ENCODE measurements at places on chromosomes 4 and X.

DNA sequence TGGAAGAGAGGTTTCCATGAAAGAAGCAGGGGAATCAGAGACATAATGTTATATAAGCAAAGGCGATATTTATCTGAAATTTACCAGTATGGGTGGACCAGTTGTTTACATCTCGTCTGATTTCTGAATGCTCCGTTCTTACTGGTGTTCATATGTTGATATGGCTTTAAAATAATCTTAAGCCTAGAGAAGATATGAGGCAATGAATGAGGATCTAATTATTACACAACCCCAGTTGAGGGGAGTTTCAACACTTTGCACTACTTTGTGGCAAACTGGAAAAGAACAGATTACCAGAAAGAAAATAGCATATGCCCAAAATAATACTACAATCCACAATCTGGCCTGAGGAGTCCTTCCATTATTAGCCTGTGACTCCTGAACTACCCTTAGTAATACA, 263.3 kb upstream of the MAGEB2 start:
- no peak for DNase-seq

GRCh38 chr4:53592122-53592521, 836 bp upstream of the LNX1 start:
- no peak for DNase-seq

- no peak for DNase-seq
Measured at GRCh38 chrX:14351611-14352303, 177.6 kb upstream of the GLRA2 start.

GRCh38 chr4:157929486-157929885, 243.3 kb downstream of the GASK1B start:
- no peak for DNase-seq

DNA sequence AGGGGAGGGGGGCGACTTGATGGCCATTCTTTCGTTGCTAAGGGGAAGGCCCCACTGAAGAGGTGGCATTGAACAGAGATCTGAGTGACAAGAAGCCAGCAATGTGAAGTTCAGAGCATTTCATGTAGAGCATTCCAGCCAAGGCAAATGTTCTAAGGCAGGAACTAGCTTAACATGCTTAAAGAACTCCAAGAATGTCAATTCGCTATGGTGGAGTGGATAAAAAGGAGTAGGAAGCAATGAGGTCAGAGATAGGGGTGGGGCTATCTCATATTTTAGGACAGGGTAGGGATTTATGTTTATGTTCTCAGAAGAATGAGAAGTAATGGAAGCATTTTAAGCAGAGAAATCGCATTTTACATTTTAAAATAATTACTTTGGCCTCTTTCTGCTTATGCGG, 130.9 kb downstream of the TTC29 start:
- DNase-seq, result no peak

DNA sequence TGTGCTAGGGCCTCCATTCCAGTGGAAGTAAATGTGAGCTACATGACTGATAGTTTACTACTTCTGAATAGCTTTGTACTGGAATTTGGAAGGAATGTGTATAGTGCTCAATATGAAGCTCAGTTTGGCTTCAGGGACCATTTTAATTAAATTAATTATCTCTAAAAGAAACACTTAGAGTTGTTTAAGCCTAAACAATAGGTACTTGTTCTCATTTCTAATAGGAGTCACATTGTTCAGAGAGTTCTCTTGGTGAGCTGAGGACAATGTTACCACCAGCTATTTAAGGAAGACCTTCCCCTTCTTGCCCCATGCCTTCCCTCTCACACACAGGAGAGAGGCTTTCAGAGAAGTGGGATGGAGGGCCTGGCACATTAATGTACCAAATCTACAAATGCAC, 78.3 kb downstream of the CHIC2 start:
- DNase-seq, result no peak

GRCh38 chr4:171928336-171928735, 115.1 kb downstream of the GALNTL6 start:
- no peak for DNase-seq

DNA sequence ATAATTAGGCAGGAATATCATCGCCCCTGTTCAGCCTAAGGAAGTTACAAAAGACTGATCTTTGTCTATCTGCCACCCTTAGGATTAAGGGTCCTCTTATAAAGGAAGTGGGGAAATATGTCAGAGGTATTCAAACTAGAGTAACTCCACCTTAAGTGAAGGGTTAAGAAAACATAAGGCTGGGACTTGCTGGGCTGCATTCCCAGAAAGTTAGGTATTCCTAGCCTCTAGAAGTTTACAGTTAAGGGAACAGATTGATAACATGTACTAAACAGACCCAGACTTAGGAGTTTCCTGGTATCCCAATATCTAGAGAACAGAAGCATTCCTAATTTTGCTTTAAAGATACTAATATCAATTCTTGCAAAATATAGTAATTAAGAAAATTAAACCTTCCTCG, 6.0 kb downstream of the CXCL2 start:
- DNase-seq, result no peak

All from RKO (cell line).